Stromal cell of bone marrow (primary cell): ENCODE measurements at places on chromosomes 12 and 14.

- DNase-seq, result no peak
These were observed 44.3 kb downstream of the SPRING1 start for GRCh38 chr12:116693286-116694227.

GRCh38 chr14:26808407-26808806, 210.6 kb upstream of the NOVA1 start:
- no peak for DNase-seq

DNA sequence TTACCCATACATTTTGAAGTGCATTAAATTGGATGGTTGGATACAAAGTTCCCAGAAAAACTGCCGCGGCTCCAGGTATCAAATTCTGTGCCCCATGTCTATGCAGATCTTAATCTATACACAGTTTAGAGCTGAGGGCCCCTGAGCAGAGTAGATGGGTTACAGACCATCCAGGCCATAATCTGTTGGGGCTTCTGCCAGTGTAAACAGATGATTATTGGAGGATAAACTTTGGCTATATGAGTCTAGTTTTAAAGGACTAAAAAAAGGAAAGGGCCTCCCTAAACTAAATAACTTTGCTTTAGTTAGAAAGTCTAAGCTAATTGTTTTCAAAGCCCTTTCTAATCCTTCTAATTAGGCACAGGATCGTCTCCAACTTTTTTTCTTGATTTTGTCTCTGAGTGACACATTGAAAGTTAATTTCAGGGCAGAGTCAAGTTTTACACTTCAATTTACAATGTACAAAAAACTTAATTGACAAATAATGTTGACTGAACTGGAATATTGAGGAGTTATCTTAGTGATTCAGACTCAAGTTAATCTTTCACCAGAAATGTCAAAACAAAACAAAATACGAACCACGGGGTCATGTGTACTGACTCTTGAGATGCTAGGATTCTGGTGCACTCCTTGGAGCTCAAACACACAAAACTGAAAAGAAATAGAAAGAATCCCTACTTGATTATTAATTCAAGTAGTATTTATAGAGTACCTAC, 133.9 kb upstream of the SCAF11 start:
- no peak for DNase-seq

- no peak for DNase-seq
These were observed 439 bp downstream of the GOLGA5 start for GRCh38 chr14:92794547-92794941.

- no peak for DNase-seq
These were observed 126.9 kb upstream of the RAP1B start for GRCh38 chr12:68483592-68484383.

DNA sequence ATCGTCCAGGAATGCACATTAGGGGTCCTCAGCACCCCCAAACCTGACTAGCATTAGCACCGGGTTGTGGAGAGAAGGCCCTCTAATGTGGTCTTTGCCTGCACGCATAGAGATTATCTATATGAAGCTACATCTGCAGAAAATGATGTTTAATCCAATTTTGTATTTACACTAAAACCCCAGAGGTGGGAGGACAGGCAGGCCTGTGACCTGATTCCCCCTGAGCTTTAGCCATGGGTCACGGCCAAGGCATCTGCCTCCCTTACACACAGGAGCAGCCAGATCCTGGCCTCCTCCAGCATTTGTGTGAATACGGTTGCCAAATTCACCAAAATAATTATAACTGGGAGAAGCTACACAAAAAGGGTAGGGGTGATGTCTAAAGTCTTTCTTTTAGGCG, 7.0 kb downstream of the APOLD1 start:
- no peak for DNase-seq

- DNase-seq, result no peak
These were observed 21.3 kb downstream of the LRCOL1 start for GRCh38 chr12:132588821-132589669.

- DNase-seq, result peak; percentile 40
These were observed at the start of gene MMP17 for GRCh38 chr12:131827961-131828534. TSS of gene MMP17 (plus strand) at chr12:131828393. CDS start at chr12:131828495, 102 bp downstream.

- DNase-seq, result no peak
These were observed 1.0 kb downstream of the SOCS4 start for GRCh38 chr14:55028066-55028465.

GRCh38 chr12:120579179-120579578, 2.0 kb downstream of the POP5 start:
- DNase-seq, result no peak

DNA sequence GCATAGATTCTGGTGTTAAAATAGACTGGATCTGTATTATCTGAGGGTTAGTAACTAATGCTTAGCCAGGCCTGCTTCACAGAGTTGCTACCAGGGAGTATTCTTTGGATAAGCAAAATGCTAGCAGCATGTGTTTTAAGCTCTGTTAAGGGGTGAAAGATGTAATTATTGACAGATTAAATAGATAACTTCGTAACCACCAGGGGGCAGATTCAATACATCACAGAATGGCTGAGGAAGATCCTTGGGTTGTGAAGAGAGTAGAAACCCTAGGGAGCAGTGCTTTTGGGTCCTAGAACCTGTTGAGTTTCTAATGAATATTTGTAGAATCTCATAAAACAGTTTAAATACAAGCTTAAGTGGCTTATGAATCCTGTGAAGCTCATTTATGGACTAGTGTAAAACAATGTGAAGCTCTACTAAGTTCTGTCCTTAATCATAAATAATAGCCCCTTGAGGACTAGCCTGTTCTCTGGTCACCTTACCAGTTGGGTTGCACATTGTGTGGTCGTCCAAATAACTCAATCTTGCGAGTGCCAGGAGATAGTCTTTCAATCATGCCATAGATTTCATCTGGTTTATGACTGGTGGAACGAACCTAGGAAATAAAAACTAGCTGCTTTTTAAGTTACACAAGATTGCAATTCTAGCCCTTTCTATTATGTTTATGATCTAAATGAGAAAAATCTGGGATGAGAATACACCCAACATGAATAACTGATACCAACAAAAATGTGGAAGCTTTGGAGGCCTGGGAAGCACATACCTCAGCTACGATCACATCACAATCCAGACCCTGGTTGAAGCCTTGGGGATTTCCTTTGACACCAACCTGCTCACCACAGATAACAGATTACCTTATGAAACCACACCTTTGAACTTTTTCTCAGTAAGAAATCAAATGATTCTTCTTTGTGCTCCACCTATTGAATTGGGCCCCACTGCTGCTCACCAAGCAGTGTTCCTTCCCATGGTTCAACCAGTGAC, 12.3 kb downstream of the METTL3 start:
- DNase-seq, result no peak

DNA sequence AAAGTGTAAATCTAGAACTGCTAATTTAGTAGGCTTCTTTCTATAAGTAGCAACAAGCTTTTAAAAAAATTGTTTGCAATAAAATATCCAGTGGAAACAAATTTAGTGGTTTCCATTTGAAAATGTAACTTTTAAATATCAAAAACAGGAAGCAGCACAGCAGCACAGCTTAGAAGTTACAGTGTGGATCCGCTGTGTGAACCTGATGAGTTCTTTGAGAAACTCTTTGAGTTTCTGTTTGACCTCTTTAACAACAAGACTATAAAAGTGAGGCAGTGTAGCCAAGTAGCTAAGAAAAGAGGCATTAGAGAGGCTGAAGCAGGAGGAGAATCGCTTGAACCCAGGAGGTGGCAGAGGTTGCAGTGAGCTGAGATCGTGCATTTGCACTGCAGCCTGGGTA, 178.3 kb downstream of the NAV3 start:
- DNase-seq, result no peak

GRCh38 chr12:77232045-77232444, 166.7 kb upstream of the E2F7 start:
- no peak for DNase-seq

DNA sequence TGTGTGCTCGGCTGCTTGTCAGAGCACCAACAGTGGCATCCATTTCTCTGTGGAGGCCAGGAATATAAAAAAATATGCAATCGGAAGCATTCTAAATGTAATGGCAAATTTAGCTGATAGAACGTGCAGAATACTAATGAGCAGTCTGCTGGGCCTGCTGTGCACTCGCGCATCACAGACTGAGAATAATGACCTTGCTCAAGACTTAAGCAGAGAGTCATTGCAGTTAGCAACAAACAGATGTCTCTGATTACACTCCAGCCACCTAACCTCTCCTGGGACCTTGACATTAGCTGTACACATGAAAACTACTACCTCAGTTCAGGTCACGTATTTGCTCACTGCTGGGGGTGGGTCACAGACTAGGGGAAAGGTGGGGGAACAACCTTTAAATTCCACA, 269.2 kb upstream of the DAAM1 start:
- no peak for DNase-seq

DNA sequence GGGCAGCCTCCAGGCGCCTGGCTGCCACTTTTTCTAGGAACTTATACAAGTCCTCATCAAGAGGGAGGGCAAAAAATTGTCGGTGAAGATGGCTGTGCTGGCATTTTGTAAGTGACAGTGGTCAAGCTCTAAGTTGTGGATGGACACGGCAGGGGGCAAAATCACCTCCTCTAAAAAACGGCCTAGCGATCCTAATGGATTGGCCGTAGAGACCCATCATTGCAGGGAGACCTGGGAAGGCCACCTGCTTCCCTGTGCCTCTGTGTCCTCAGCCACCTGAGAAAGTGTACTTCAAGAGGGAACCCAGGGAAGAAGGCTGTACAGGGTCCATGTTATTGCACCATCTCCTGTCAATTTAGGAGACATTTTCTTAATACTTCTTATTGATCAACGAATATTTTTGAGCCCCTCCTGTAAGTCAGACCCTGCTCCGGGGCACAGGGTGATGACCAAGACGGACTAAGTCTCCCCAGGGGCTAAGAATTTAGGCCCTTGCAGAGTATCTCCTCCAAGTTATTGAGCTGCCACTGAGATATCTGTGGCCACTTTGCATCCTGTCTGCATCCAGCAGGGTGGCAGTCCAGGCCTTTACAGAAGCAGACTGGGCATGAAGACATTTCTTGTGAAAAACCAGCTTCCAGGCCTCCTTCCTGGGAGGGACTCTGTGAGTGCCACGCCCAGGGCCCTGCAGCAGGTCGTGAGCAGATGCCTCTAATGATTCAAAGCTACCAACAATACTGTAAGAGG, 40.5 kb downstream of the PSMA6 start:
- DNase-seq, result no peak

- DNase-seq, result no peak
These were observed 20.3 kb downstream of the DCAF5 start for GRCh38 chr14:69132513-69133181.

- DNase-seq, result peak; percentile 87
These were observed 59.5 kb downstream of the EMP1 start for GRCh38 chr12:13255792-13256691.

DNA sequence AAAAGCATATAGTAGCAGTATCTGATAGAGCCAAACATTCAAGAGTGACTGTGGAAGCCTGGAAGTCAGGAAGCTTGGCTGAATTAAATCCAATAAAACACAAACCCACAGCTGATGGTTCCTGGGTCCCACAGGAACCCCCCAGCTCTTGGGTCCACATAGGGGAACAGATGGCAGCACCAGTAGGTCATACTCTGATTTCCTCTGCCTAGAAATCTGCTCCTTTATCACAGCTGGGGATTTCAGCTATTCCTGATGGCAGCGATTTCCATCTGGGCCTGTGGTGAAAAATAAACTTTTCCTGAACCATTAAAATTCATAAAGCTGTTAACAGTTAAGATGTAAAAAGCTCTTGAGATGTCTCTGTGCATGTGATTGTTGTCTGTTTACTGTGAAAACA, 202.0 kb upstream of the FRMD6 start:
- DNase-seq, result no peak

- no peak for DNase-seq
These were observed 143.3 kb upstream of the RFLNA start for GRCh38 chr12:124151583-124151982.
